ENCODE measurements at places on chromosomes 2 and 18. TPM values are rescaled to one million over a fixed set of nuclear protein-coding genes. Genes with fewer than 3 reads are reported as not detected.

DNA sequence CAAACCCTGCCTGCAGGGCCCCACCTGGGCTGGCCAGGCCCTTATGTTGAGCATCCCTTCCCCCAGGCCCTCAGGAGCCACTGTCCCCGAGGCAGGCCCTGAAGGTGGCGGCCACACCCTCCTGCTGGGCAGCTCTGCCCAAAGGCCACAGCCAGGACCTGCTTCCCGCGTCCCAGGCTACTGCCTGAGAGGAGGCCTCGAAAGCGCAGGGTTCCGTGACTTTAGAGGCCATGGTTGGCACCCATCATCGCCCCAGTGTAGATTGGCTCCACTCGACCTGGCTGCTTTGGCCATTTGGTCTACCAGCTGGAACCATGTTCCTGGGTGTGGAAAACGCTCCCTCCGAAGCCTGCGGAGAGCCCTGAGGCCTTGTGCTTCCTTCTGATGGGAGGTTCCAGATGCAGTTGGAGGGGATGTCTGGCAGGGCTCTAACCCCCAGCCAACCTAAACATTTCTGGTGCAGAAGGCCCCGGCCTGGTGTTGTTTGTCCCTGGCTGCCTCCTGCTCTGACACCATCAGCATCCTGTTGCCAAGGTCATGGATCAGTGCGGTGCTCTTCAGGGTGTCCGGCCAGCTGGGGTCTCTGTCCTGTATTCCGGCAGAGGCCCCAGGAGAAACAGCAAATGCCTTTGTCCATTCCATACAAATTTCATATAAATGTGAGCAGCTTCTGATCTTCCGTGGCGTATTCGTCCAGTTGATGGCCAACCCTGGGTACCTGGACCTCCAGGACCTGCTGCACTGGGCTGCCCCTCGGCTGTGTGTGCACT lies 14.7 kb downstream of the CAPN10 start:
- DNase-seq: no peak

DNA sequence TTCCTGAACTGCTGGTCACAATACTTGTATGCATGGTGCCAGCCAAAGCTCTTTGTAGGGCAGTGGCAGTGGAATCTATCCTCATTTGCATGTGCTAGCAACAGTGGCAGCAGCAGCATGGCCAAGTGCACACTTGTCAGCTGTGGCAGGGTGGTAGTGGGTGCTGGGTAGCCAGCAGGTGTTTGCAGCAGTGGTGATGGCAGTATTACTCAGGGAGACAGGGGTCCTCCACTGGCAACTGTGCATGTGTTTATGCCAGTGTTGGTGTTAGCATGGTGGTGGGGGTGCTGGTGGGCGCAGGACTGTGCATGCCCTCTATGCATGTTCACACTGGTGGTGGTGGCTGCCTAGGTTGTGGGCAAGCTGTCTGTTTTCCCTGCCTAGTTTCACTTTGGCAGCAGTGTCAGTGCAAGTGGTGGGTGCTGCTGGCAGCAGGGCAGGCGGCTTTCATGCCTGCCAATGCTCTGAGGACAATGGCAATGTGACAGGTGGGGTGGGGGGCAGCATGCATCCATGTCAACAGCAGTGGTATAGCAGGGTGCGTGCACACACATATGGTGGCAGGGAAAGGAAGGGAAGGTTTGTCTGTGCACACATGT lies 41.2 kb downstream of the GALNT13 start:
- no peak for DNase-seq

The SUMO1 gene
- 134 TPM for total RNA-seq

GRCh38 chr18:39057423-39058064 lies 1491.9 kb upstream of the CELF4 start:
- DNase-seq: no peak

- DNase-seq: no peak
Measured at GRCh38 chr2:10242998-10243925, 59.4 kb upstream of the HPCAL1 start.

The SIX3 gene
- total RNA-seq: not detected

GRCh38 chr2:41598161-41598894 lies 449.5 kb upstream of the PKDCC start:
- DNase-seq: no peak

- no peak for DNase-seq
Measured at GRCh38 chr2:202861987-202862386, 9.6 kb downstream of the ICA1L start.

GRCh38 chr18:75433098-75433497 lies 5.6 kb upstream of the SMIM21 start:
- DNase-seq: no peak

The FAM237A gene
- not detected for total RNA-seq

DNA sequence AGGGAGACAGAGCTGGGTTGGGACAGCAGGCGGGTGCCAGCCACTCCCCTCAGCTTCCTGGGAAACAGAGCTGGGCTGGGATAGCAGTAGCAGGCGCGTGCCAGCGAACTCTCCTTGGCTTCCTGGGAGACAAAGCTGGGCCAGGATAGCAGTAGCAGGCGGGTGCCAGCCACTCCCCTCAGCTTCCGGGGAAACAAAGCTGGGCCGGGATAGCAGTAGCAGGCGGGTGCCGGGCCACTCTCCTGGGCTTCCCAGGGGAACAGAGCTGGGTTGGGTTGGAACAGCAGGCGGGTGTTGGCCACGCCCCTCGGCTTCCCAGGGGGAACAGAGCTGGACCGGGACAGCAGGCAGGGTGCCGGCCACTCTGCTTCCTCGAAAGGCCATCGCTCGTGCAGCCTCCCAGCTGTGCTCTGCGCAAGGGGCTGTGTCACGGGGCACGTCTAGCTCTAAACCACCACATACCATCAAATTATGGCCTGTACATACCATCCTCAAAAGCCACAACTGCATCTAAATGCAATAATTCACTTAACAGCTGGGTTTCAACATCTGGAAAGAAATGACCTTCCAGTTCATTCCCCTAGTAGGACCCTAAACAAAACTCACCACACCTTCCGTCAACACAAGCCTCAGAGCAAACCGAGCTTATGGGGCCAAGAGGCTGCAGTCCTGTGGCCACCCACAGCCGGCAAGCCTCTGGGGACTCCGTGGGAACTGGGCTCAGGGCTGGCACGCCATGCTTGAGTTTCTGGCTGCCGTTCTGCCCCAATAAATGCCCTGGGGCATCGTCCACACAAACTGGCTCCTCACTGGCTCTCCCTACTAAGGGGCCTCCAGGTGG lies 228.3 kb downstream of the TWIST2 start:
- DNase-seq: no peak

DNA sequence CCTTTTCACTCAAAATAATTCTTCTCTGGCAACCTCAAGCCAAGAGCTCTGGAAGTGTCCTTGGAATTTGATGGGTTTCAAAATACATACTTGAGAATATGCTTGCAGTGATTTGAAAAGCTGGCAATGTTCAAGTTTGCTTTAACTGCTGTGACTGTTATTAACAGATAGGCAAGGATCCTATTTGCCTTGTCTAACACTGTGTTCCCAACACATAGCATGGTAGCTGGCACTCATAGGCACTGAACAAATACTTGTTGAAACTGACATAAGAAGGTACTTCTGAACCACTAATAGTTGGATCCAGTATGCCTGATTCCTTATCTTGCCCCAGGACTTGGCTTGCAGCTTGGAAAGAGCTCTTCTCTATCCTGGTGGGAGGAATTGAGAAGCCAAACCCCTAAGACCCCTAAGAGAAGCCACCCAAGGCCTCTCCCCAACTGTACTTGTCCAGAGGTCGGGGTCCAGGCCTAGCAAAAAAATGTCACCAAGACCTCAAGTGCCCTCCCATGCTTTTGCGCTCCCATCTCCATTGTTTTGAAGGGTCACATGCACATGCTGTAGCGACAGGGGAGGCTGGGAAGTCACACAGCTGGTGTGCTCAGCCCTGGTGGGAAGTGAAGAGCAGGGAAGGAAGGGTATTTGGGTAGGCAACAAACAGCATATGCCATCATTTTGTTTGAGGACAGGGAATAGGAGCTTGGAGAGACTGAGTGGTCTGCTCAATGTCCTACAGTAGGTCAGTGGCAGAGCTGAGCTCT lies 118.4 kb upstream of the HAAO start:
- DNase-seq: no peak

GRCh38 chr2:161044095-161044865 lies 115.9 kb upstream of the TANK start:
- DNase-seq: no peak

The ATL2 gene
- total RNA-seq: 103 TPM

The CRYGC gene
- total RNA-seq: not detected

- no peak for DNase-seq
Measured at GRCh38 chr18:63757541-63757940, 17.7 kb upstream of the SERPINB7 start.

GRCh38 chr2:59277671-59278070 lies 1036.5 kb upstream of the FANCL start:
- no peak for DNase-seq

DNA sequence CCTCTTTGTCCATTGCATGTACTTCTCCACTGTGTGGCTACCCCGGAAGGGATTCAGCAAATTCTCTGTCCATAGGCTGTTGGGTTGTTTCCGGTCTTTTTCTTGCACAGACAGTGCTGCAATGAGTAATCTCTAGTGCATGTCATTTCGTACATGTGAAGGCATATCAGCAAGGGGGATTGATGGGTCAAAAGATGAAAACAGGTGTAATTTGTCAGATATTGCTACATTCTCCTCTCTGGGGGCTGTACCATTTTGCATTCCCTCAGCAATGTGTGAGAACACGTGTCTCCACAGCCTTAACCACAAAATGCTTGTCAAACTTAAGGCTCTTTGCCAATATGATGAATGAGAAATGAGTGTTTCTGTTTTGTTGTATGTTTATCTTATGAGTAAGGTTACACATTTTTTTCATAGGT lies 60.5 kb downstream of the KLHL29 start:
- DNase-seq: no peak

DNA sequence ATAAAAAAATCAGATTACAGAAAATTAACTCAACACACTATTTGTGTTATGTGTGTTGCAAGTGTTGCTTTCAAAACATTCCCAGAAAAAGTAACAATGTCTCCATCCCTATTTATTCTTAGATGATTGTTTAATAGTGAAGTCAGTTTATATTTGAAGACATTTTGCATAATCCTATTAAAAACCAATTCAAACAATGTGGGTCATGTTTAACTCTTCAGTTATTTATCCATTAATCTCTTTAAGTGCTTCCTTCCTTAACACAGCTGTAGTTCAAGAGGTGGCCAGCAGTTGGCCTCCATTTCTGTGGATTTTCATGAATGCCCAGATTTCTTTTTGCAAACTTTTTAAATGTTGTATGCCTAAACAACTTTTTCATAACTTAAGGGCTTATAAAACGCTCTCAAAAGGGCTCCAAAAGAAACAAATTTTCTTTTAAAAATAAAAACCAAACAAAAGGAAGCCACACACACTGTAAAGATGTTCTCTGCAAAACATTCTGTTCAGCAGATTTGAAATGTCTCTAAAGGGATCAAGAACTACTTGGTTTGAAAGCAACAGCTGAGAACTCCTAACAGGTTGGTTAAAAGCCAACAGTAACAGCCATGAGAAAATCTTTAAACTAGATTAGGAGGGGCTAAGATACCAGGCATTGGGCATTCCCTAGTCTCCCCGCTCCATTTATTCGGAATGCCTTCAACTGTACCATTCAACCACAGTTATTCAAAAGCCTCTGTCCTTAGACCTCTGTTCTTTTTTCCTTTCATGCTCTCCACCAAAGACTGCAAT lies 71.5 kb downstream of the THADA start:
- DNase-seq: no peak

The HNMT gene
- total RNA-seq: 179 TPM

DNA sequence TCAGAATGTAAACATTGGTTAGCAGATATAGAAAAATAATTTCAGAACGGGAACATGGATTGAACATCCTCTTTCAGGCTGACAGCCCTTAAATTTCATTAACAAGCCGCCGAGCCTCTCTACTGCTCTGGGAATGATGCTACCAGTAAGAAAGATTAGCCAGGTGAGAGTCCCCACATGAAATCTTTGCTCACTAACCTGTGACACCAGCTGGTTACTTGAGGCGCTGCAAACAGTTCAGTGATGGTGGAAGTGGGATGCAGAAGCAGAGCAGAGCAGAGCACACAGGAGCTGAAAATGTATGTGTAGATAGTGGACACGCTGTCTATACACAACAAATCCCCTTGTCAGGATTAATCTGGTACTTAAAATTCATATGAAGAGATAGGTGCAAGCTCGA lies 721.1 kb downstream of the DPP10 start:
- no peak for DNase-seq

GRCh38 chr2:64945973-64946768 lies 43.0 kb upstream of the SLC1A4 start:
- no peak for DNase-seq

The IL36RN gene
- total RNA-seq: 0.26 TPM

The CNTNAP5 gene
- total RNA-seq: 1.8 TPM

The C1GALT1C1L gene
- 2.2 TPM for total RNA-seq

GRCh38 chr18:28793901-28794300 lies 617.0 kb upstream of the CDH2 start:
- DNase-seq: no peak

GRCh38 chr18:2758309-2758708 lies 88.5 kb upstream of the EMILIN2 start:
- no peak for DNase-seq

The RAX gene
- total RNA-seq: not detected

DNA sequence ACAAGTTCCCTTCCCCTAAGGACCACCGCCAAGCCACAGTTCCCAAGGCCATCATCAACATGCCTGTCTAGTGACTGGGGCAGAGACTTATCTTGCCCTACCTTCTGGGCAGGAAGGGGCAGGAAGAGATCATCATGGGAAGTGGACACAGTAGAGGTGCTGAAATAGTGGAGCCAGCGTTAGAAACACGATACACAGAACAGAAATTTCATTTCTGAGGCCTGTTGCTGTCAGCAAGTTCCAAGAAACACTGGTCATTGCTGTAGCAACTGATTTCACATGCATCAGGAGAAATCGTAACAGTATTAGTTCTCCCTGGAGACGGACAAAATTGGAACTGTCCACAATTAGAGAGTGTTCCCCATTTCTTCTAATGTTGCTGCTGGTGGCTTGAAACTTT lies 83.0 kb downstream of the COLEC12 start:
- no peak for DNase-seq

Data from urinary bladder (tissue), 4 donors.